Mammary epithelial cell (primary cell): ENCODE measurements at places on chromosomes 1 and 21.

DNA sequence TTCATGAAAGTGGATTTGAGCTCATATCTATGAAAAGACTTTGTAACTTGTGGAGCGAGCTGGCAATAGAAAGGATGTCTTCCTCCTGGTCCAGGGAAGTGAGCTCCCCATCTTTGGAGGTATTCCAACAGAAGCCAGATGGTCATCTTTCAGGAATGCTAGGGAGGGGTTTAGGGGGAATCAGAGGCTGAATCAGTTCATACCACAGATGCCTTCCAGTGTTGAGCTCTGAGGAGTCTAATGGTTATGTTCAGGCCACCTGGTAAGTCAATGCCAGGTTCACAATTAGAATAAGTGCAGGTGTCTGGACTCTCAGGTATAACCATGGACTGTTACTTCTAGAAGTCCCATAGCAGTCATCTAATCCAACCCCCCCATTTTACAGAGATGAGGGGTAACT lies 119.1 kb downstream of the ACTL8 start:
- DNase-seq = peak; percentile 70

DNA sequence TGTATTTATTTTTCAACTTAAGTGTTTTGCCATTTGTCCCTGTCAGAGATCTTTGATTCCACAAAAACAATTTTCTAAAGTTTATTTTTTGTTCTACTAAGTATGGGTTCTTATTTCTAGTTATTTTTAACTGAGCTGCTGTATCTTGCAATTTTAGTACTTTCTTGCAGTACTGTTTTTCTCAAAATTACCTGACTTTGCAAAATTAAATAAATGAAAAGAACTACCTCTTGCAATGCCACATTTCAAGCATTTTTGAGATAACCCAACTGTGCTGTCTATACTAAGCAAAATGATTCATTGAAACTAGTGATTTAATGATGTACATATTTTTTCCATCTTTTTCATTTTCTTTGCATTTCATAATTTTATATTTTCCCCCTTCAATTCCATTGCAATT lies 71.5 kb upstream of the ADGRL2 start:
- no peak for DNase-seq

DNA sequence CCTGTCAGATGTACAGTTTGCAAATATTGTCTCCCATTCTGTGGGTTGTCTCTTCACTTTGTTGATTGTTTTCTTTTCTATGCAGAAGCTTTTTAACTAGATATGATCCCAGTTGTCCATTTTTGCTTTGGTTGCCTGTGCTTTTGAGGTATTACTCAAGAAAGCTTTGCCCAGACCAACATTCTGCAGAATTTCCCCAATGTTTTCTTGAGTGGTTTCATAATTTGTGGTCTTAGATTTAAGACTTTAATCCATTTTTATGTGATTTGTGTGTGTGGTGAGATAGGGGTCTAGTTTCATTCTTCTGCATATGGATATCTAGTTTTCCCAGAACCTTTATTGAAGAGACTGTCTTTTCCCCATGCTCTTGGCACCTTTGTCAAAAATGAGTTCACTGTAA lies 116.9 kb downstream of the DUSP10 start:
- no peak for DNase-seq

DNA sequence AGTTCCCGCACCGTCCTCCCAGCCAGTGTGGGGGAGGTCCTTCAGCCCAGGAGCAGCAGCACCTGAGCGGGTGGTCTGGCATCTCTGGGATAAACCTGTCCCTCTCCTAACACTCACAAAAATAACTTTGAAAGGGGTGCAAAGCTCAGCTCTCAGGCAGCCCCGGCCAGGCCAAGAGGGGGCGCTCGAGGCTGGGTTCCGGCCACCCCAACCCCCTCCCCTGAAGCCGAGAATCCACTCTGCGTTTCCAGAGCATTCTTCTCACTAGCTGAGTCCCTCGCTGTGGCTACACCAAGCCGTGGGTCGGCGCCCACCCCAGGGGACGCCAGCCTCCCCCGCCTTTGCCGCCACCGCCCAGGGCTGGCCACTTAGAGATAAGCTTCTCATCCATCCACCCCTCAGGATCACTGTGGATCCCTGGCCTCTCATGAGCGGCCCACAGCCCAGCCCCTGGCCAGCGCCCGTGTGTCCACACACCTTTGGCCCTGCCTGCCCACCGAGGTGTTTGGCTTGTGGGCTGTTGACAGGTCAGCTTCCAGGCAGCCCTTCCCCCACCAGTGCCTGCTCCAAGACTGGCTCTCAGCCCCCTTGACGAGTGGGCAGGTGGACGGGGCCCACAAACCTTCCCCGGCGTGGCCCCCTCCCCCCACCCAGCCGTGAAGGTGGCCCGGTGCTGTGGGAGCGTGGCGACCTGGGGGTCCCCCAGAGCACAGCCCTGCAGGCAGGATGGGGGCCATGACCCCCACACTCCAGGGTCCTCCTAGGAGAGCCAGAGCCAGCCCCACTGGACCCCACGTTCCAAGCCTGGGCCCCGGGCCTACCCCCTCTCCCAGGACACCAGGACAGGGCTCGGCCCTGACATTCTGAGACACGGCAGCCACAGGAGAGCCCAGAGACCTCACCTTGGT lies 1.9 kb downstream of the FTCD start:
- no peak for DNase-seq

- no peak for DNase-seq
Measured at GRCh38 chr1:154840269-154841176, 29.6 kb downstream of the KCNN3 start.

DNA sequence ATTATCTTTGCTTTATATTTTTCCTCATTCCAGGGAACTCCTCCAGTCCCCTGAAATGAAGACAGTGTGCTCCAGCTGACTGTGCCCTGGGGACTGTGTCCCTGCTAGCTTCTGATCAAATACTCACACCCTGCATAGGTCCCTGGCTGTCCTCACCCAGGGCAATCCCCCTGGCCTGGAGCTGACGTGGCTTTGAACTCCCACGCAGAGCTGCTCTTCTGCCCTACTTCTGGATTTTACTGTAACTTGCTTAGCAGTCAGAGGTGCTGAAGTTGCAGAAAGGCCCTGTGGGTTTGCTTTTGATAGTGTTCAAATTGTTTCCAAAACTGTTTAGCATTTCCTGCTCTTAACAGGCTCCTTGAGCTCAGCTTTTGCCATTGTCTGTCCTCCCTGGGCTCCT lies 186.5 kb downstream of the FASLG start:
- DNase-seq = no peak

DNA sequence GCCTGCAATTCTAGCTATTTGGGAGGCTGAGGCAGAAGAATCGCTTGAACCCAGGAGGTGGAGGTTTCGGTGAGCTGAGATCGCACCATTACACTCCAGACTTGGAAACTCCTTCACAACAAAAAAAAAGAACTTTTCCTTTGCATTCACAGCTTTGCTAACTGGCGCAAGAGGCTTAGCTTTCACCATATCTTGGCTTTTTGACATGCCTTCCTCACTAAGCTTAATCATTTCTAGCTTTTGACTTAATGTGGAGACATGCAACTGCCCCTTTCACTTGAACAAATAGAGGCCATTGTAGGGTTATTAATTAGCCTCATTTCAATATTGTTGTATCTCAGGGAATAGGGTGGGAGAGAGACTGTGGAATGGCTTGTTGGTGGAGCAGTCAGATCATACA lies 8.7 kb downstream of the KPNA6 start:
- no peak for DNase-seq

DNA sequence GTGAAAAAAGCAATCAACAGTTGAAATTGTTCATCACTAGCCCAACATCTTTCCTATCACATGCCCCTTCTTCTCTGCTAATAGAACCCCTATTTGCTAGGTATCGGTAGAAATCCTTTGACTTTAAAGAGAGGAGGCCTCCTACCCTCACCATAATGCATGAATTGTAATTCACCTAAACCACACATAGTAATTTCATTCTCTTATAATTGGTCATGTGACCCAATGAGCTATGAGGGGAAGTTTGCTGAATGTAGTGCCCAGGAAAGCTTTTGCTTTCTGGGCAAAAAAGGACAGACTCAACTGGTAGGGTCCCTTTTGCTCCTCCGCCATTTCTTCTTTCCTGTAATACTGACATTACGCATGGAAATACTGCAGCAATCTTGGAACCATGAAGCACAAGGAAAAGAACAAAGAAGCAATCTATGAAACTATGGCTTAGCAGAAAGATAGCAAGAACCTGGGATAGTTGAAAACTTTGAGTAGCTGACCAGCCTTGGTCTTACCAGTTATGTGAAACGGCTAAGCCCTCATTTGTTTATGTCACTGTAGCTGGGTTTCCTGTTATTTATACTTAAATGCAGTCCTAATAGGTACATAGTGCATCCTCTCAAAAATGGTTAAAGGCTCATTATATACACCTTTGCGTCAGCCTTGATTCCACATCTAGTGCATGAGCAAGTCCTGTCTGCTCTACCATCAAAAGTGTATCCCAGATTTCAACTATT lies 10.2 kb upstream of the CHI3L2 start:
- DNase-seq = no peak

GRCh38 chr1:93021539-93022134 lies 57.4 kb upstream of the MTF2 start:
- DNase-seq = no peak

DNA sequence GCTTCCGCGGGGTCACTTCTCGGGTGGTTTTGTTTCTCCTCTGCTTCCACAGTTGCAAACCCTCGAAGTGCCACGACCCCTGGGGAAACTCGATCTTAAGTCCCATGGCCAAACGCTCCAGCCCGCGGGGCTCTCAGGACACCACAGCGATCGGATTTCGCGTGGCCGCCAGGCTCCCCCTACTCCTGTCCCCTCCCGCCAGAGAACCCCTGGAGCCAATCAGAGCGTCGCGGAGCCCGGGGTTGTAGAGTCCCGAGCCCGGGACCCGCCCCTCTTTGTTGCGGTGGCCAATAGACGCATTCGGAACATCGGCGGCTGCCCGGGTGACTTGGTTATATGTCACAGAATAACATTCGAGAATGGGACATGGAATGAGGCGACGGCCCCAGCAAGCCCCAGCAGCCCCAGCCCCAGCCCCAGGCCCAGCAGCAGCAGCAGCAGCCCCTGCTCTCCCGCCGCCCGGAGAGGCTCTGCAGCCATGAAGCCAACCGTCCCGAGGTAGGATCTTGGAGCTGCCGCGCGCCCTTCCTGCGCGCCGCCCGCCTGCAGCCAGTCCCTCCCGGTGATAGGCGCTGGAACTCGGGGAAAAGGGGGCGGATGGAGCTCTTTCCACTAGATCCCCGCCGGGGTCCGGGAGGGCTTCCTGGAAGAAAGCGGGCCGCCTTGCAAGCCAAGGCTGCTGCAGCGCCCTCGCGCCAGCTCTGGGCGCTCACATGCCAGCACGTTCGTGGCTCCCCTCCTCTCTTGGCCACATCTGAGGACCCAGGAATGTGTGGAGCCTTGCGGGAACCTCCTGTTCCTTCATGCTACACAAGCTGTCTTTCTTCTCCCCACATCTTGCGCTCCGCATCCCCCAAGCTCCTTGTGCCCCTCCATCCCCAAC lies at the start of gene VASH2:
Gene VASH2 (plus strand): TSS at position 299 of the 883 bp plus-strand sequence. CDS start 1,002 bp downstream, outside the sequence.
- peak; percentile 69 for DNase-seq

GRCh38 chr21:42061195-42061985 lies 9.7 kb upstream of the UMODL1 start:
- DNase-seq = no peak

DNA sequence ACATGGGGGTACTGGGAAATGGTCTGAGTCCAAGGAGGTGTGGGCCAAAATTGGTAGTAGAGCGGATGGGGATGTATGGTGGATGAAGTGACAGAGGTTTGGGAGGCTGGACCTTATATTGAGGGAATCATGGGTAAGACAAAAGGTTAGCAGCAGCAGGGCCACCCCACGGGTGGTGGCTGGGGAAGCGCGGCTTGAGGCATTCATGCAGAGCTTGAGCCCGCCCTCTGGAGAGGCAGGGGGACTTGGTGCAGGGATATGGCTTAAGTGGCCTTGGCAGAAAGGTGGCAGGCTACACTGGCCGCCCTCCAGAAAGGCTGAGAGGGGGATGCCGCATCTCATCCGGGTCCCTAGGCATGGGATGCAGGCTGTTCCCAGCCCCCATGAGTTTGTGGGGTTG lies 31.5 kb downstream of the HMGB4 start:
- no peak for DNase-seq

DNA sequence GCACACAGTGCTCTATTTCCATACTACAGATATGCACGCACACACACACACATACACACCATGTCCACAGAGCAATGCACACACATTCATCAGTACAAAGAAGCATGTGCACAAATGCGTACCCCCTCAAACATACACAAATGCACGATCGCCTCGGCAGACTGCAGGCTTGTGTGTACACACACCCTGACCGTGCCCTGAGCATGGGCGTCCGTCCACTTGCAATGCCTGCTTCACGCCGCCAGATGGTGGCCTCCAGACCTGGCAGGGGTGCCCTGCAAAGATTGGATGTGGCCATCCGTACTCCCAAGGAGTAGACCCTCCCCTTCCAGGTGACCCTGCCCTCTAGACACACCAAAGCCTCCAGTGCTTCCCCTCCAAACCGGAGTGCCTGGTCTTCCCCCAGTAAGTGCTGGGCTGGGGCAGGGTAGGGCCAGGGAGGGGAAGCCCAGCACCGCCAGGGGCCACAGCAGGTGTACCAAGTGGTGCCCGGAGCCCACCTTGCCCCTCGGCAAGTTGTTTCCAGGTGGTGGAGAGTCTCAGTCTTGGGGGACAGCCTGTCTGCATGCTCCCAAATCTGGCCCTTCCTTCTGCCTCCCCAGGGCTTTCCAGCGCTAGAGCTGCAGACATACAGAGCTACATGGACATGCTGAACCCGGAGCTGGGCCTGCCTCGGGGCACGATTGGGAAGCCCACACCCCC lies 20.6 kb downstream of the ESPN start:
- no peak for DNase-seq

- DNase-seq = no peak
Measured at GRCh38 chr1:90314533-90314932, 319.6 kb downstream of the ZNF326 start.

DNA sequence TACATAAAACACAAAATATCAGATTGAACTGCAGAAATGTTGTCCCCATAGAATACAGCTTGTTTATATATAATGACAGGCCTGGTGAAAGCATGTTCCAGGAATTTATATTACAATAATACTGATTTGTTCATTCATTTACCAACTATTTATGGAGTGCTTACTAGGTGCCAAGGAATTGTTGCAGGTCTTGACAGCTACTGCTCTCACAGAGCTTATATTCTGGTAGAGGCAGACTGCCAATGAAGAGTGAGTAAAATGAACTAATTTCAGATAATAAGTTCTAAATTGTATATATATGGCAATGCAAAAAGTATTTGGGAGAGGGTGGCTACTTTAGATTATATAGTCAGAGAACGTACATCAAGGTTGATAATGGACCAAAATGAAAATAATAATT lies 152.0 kb downstream of the COQ8A start:
- DNase-seq = peak; percentile 28

GRCh38 chr21:42239556-42239955 lies 20.6 kb downstream of the ABCG1 start:
- DNase-seq = no peak

GRCh38 chr1:180881806-180882509 lies 30.7 kb upstream of the KIAA1614 start:
- peak; percentile 16 for DNase-seq

DNA sequence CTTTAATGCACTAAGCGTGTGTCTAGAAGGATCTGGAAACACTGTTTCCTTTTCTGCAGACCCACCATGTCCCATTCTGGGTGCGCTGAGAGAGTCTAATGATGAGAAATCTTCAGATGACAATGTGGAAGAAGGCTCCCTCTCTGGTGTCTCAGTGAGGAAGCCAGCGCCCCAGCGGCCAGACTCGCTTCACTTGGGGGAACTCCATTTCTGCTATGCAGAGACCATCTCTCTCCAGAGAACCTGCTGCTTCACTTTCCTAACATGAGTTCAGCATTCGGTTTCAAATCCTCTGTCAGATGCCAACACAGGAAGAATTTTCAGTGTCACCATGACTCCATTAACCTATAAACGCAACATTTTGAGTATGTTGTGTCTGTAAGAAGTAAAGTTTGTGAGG lies 121.8 kb downstream of the SYF2 start:
- DNase-seq = no peak
